CD4-positive, alpha-beta T cell treated with Interleukin-15 for 4 hours (primary cell): ENCODE measurements at places on chromosomes 4 and X.

DNA sequence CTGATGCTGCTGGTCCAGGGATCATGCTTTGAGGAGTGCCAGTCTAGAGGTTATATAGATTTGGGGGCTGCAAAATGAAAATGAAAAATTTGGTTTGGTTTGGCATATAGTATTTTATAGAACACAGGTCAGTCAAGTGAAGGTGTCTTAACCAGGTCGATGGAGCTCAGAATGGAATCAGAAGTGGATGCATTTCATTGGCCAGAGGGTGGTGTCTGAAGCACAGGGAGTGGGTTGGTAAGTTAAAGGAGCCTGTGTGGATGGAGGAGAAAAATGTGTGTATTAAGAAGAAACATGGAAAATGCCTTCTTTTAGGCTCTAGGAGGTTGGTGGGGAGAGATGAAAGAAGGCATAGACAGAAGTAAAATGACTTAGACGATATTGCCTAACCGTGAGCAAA lies 8.6 kb downstream of the GALNT7 start:
- DNase-seq = no peak

GRCh38 chr4:98746530-98746929 lies 88.1 kb upstream of the TSPAN5 start:
- no peak for DNase-seq

DNA sequence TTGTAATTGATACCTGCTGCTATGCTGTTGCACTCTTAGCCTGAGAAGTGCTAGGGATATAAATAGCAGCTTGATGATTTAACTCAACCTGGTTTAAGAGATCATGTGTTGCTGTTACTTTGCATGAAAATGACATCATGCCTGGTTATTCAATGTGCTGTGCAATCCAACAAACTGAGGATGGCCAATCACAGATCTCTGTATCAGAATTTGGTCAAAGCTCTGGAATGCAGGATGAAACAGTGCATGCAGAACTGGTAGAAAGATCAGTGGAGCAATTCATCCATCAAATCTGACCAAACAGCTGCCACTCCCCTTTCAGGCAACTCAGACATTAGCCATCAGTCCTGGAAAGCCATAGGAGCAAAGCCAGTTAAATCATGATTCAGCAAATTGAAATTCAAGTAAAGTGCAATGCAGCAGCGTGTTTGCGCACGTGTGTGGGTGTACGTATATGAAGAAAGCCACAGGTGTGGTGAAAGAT lies 160.3 kb upstream of the RASGEF1B start:
- DNase-seq = no peak

- DNase-seq = no peak
These were observed 53.8 kb upstream of the ABCG2 start for GRCh38 chr4:88212253-88212561.

DNA sequence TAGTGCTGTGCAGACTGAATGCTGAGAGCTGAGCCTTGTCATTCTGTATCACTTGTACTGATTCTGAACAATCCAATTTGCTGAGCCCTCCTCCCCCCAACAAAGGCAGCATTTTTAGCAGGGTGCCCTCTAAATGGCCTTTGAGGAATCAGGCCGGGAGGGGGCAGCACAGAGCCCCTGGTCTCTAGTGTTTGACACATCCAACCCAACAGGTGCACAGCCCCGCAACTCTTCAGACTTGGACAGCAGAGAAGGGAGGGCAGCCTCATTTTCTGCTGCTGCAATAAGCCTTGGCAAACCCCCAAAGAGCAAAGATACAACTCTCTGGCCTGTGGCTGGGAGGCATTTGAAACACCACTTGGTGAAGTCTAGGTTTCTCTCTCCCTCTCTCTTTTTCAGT lies 3.4 kb downstream of the ATP1B4 start:
- DNase-seq = peak; percentile 35

DNA sequence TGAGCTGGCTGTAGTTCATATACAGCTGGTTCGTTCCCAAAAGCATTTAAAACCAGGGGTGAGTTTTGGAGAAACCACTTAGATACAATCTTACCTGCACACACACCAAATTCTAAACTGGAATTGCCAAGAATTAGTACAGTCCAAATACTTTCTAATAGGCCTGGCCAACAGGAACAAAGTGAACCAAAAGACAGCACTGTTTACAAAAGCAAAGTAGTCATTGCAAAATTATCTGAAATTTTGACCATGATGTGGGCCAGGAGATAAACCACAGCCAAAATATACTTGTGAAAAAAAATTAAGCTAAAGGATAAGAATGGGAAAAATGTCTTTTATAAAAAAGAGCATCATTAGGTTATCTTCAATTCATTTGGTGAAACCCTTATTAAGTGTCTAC lies 37.9 kb upstream of the NAP1L5 start:
- DNase-seq = no peak

GRCh38 chr4:128590773-128591172 lies 218.7 kb upstream of the JADE1 start:
- no peak for DNase-seq

DNA sequence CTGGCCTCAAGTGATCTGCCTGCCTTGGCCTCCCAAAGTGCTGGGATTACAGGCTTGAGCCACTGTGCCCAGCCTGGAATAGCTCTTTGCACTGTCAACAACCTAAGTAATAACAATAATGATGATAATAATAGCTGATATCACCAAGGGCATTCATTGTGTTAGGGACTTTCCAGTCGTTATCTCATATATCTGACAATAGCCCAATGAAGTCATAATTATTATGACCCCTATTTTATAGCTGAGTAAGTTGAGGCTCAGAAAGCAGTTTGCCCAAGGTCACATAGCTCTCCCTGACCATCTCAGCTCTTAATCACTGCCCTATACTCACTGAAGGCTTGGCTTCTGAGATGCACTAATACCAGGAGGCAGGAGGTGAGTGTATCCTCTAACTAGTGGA lies 18.7 kb upstream of the MAP7D3 start:
- no peak for DNase-seq

GRCh38 chrX:39204945-39205344 lies 403.7 kb downstream of the MID1IP1 start:
- no peak for DNase-seq

- no peak for DNase-seq
These were observed 263.7 kb upstream of the ETNPPL start for GRCh38 chr4:109026588-109026987.

DNA sequence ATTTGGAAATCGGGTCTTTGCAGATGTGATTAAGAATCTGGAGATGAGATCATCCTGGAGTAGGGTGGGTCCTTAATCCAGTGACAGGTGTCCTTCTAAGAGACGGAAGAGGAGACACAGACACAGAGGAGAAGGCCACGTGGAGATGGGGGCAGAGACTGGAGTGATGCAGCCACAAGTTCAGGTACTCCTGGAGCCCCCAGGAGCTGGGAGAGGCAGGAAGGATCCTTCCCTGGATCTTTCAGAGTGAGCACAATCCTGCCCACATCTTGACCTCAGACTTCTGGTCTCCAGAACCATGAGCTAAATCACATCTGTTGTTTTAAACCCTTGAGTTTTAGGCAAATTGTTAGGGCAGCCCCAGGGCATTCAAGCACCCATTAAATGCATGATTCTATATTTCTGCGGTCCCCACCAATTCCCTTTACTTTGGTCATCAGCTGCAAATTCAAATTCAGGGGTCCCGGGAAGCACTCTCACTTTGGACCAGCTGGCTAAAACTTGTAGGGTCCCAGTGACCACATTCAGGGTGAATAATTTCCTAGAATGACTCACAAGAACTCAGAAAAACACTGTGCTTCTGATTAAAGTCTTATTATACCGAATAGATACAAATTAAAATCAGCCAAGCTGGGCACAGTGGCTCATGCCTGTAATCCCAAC lies 12.8 kb upstream of the AKAP17A start:
- DNase-seq = no peak

- DNase-seq = no peak
These were observed 434.7 kb downstream of the GRIA2 start for GRCh38 chr4:157655096-157655809.

- no peak for DNase-seq
These were observed 111.0 kb downstream of the FRYL start for GRCh38 chr4:48669086-48669485.

GRCh38 chr4:32564626-32565025 lies 1844.5 kb downstream of the PCDH7 start:
- DNase-seq = no peak

GRCh38 chr4:6855692-6856297 lies 53.8 kb upstream of the TBC1D14 start:
- DNase-seq = peak; percentile 62

- peak; percentile 64 for DNase-seq
These were observed 12.6 kb downstream of the RUFY3 start for GRCh38 chr4:70734168-70734954.

GRCh38 chr4:10179957-10180602 lies 63.5 kb upstream of the WDR1 start:
- DNase-seq = no peak

- DNase-seq = no peak
These were observed 10.8 kb downstream of the CETN2 start for GRCh38 chrX:152819732-152820131.

DNA sequence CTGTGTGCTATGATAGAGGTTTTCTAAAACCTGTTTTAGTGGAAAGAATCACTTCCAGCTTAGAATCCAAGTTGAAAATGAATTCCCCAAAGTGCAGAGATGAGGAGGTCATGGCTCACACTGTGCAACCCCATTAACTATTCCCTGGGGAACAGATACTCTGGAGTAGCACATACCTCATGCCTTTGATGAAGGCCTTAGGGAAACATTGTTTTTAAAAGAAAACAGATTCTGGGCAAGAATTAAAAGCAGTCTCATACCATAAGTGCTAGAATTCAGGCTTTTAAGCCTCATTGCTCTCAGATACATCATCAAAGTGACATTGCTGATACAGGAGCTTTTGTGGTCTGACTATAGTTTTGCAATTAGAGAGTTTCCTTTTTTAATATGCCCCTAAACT lies 115.1 kb downstream of the NDST4 start:
- DNase-seq = no peak

DNA sequence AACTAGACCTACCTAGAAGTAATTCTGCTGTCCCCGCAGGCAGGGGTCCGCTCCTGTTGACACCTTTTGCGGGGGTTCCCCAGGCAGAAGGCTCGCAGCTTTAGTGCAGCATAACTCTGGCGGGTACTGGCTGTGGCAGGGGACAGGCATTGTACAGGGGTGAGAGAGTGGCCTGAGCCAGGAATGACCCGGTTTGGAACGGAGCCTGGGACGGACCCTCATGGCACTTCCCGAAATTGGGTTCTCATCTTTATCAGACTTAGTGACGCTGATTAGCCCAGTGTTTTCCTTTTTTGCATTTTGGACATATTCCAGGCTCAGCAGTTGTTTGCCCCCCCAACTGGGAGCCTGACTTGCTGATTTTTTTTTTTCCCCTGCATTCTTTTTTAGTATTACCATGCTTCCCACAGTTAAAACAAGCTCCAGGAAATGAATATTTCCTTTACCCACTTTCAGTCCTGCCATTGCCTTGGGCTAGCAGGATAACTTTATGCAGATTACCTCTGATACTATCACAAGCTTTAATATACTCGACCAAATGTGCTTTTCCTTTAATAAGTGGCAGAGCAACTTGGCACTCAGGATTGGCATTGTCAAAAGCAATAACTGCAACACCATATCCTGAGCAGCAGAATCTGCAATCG lies 55.8 kb upstream of the WDR1 start:
- no peak for DNase-seq

DNA sequence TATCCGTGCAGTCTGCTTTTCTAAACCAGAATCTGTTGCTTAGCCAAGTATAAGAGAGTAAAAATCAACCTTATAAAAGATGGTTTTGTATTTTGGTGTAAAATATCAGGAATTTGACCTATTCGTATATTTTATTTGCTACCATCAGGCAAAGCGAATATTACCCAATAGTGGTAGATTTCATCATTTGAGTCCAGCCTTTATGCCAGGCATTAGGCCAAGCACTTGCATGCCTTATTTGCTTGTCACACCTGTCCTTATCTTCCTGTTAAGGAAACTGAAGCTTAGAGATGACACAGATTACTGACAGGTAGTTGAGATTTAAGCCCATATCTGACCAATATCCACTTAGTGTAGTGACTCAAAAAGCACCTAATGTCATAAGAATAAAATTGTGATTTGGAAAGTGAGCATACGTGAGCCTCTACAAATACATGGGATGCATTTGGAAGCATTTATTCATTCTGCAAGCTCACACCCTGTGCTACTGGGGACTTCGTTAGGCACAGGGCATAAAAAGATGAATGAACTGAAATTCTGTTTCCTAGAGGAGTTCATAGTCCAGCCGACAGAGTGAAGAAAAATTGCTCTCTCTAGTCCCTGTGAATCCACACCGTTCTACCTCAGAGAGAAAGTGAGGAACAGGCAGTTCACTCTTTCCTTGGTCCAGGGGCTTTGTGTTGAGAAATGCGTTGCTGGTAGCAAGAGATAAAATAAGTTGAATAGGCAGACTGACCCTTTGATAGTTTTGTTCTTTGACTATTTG lies 2.3 kb upstream of the RNF212 start:
- DNase-seq = no peak

GRCh38 chrX:77404419-77404818 lies 42.8 kb upstream of the FGF16 start:
- no peak for DNase-seq

GRCh38 chr4:2079926-2080325 lies 20.8 kb downstream of the NAT8L start:
- DNase-seq = no peak

DNA sequence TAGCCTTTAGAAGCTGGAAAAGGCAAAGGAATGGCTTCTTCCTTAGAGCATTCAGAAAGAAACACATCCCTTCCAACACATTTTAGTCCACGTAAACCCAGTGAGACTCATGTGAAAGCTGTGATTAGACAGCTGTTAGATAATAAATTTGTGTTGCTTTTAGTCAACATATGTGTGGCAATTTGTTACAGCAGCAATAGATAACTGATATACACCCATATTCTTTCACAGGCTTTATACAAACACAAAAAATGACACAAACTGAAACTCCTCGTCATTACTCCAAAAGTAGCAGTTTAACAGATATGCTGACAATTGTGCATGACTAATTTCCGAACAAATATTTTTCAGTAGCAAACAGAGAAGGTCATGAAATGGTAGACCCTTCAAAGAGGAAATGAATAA lies 65.3 kb downstream of the ANTXR2 start:
- DNase-seq = peak; percentile 36

DNA sequence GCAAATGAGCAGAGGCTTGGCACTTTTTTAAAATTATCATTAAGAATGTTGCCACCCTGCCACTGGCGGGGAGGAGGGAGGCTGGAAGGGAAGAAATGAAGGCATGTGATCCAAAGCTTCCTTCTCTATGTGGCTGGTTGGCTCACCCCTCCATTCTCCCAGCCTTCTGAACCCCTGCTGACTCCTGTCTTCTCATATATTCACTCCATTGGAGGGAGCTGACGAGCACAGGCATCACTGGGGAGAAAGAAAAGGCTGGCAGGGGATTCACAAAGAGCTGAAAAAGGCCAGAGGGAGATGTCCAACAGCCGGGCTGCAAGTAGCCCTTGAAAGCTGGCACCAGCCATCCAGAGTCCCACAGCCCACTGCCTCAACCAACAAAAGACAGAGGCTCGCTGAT lies 495.6 kb downstream of the BCOR start:
- no peak for DNase-seq

- no peak for DNase-seq
These were observed 24.5 kb upstream of the TAPT1 start for GRCh38 chr4:16250661-16251365.

GRCh38 chr4:42641161-42641560 lies 15.7 kb downstream of the ATP8A1 start:
- no peak for DNase-seq
